Activated T-cell treated with anti-CD3 and anti-CD28 coated beads, Interleukin-2, amount 50 U/mL, for 24 hours (primary cell): ENCODE measurements at places on chromosomes 4 and X.

DNA sequence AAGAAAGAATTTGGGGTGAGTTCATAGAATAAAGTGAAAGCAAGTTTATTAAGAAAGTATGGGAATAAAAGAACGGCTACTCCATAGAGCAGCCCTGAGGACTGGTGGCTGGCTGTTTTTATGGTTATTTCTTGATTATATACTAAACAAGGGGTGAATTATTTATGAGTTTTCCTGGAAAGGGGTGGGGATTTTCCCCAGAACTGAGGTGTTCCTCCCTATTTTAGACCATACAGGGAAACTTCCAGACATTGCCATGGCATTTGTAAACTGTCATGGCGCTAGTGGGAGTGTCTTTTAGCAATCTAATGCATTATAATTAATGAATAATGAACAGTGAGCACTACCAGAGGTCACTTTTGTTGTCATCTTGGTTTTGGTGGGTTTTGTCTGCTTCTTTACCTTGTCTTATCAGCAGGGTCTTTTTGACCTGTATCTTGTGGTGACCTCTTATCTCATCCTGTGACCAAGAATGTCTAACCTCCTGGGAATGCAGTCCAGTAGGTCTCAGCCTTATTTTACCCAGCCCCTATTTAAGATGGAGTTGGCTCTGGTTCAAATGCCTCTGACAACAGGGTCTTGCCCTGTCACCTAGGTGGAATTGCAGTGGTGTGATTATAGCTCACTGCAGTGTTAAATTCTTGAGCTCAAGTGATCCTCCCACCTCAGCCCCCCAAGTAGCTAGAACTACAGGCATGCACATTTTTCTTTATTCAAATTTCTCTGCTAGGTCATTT is 27.1 kb downstream of the RAPGEF2 start:
- no peak for DNase-seq

- DNase-seq, result no peak
Measured at GRCh38 chrX:99051639-99052038, 1358.4 kb downstream of the PCDH19 start.

- DNase-seq, result peak; percentile 49
Measured at GRCh38 chrX:132615391-132616131, 126.7 kb upstream of the MBNL3 start.

DNA sequence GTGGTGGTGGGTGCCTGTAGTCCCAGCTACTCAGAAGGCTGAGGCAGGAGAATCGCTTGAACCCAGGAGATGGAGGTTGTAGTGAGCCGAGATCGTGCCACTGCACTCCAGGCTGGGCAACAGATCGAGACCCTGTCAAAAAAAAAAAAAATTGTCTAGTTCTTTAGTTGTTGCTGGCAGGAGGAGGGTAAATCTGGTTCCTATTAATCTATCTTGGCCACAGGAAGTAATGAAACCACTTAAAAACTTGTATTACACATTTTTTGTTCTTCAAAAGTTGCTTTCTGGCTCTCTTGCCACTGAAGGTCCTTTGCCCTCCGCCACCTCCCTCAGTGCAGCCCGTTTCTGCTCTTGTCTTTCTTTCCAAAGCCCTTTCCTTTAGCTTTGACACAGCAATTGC is 102.9 kb upstream of the ARSJ start:
- no peak for DNase-seq

DNA sequence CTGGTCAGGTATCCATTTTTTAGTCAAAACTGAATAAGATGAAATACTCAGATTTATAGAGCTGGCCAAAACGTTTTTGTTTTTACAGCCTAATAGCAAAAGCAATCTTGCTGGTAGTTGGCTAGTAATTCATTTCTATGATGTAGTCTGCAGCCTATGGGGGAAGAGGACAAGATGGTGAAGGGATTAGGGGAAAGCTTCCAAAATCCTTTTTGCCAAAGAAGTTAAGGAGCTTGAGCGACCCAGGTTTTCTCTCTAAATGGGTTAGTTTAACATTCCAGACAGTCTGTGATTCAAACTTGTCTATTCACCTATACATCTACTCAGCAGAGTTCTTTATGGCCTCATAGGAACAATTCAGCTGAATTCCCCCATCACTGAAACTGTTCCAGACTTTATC is 89.8 kb upstream of the SPRY1 start:
- DNase-seq, result no peak

GRCh38 chr4:2817701-2818350 is 24.9 kb downstream of the SH3BP2 start:
- peak; percentile 54 for DNase-seq

- DNase-seq, result no peak
Measured at GRCh38 chrX:45628041-45628440, 427.4 kb upstream of the DIPK2B start.

DNA sequence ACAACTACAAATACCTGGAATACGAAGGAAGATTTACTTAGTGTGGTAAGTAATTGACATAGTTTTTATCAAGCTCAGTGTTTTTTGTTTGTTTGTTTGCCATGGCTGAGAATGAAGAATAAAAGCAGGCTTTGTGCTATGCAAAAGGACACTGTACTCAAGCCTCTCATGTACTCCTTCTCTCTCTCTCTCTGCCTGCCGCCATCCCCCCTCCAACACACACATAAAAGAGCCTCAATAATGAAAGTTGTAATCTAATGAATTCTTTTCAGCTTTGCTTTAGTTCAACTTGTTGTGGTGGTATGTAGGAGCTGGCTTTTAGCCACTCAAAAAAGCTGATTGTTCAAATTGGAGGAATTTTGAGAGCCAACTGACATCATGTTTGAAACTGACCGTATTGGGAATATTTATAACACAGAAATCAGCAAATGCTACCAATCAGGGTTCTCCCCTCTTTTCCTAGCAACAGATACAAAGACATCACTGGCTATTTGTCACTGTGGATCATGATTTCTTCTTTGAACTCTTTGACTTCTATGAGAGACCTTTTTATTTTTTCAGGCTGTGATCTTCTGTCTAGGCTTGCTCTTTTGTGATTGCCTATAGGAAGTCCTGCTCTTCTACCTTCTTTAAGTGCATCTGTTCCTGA is 1148.8 kb downstream of the RAPGEF2 start:
- DNase-seq, result no peak

DNA sequence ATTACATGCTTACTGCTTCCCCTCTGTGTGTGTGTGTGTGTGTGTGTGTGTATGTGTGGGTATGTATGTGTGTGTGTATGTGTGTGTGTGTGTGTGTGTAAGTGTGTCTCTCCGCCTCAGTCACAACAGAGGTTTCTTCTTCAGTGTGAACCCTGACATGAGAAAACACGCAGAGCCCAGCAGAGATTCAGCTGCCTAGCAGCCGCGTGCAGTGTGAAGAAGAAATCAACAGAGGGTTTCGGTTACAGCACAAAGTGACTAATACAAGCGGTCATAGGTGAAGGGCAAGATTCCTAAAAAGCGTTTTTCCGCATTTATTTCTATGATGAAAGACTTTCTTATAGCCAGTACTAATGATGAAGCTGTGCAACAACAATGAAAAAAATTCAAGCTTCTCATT is 55.3 kb upstream of the ZFP42 start:
- DNase-seq, result no peak

DNA sequence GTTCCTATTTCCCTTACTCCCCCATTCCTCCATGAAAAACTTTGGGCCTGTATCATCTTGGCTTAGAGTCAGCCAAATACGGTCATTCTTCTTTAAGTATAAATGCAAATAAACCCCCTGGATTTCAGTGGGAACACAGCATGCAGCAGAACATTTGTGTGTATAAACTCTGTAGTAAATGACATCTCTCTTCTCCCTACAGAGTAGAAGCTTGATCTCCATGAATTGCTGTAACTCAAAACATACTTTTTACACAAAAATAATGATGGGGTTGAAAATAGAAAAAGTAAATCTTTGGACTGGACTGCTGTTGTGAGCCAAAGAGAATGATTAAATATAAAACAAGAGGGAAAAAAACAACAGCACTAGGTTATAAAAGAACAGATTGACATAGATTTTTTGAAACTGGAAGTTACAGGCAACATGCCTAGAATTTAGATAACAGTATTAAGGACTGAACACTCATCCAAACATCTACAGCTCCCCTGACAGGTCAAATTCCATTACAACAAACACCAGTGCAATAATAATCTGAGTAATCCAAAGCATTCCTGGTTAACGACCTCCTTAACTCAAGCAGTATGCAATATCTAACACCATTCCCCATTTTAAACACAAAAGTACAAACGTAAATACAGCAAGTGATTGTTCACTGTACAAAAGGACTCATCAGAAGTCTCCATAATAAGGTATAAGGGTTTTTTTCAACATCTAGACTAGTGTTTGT is 30.7 kb downstream of the TSPAN5 start:
- DNase-seq, result no peak
